ENCODE measurements at places on chromosomes 1 and 21.
A peak's percentile ranks its signal among the peaks of the same experiment; 100 is the strongest.

- no peak for DNase-seq
These were observed 8.3 kb downstream of the WARS2 start for GRCh38 chr1:119132179-119132578.

DNA sequence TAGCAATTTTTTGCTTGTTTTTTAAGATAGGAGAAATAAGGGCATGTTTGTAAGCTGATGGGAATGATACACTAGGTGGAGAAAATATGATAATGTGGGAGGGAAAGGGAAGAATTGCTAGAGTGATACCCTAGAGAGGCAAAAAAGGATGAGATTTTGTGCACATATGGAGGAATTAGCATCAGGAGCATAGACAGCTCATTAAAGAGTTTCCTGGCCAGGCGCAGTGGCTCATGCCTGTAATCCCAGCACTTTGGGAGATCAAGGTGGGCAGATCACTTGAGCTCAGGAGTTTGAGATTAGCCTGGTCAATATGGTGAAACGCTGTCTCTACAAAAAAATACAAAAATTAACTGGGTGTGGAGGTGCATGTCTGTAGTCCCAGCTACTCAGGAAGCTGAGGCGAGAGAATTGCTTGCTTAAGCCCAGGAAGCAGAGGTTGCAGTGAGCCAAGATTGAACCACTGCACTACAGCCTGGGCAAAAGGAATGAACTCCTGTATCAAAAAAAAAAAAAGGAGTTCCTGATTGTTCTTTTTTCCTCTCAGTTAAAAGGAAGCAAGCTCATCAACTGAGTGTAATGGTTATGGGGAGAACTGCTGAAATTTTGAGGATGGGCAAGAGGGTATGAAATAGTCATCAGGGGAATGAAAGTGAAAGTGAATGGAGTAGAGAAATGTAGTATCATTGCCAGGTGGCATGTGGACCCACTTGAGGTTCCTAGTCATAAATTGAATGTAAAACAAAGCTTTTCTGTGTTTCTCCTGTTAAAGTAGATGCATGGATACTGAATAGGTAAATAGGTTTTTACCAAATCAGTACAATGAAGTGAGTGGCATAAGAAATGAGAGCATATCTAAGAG lies 35.5 kb downstream of the SH3GLB1 start:
- no peak for DNase-seq

GRCh38 chr1:18607289-18607760 lies 23.3 kb upstream of the PAX7 start:
- DNase-seq = no peak

- DNase-seq = no peak
These were observed 137.8 kb downstream of the PLPP3 start for GRCh38 chr1:56441601-56442000.

- peak; percentile 82 for DNase-seq
These were observed 1577.0 kb downstream of the NCAM2 start for GRCh38 chr21:22575165-22575584.

DNA sequence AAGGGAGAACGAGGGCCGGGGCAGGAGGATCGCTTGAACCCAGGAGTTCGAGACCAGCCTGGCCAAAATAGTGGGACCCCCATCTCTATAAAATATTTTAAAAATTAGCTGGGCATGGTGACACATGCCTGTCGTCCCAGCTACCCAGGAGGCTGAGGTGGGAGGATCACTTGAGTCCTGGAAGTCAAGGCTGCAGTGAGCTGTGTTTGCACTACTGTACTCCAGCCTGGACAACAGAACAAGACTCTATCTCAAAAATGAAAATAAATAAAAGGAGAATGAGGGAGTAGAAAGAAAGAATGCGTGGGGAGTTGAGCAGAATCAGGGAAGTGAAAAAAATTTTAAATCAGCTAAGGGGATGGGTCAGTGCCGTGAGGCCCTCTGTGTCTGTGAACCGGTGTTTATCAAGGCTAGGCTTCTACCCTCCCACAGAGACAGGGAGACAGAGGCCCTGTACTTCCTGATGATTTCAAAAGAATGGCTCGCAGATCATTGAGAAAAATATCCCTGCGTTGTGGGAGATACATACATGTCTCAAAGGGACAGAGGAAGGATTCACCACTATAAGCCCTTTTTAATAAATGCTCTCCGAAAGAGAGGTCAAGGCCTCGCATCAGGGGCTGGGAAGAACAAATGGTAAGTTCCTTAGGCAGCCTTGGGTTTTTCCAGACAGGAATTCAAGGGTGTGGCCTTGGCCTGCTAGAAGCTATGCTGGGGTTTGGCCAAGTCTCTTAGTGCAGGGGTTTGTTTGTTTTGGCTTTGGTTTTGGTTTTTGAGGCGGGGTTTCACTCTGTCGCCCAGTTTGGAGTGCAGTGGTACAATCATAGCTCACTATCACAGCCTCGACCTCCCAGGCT lies 20.7 kb downstream of the IL10RB start:
- DNase-seq = no peak

DNA sequence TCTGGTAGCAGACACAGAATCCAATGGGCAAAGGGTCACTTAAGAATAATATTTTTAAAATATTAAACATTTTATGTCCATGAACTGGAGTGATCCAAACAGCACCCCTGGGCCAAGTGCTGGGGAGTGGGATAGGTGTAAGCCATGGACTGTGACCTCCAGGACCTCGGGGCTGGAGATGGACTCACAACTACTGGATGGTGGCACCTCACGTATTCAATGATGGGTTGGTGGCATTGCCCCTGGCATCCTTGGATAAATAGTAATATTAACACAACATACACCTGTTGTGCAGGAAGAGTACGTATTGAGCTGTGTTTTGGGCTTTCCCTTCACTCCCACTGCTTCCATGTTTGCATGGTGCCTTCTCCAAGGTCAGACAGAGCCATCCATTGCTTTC lies 39.3 kb upstream of the TENT5C start:
- no peak for DNase-seq

GRCh38 chr1:115729756-115730155 lies 38.8 kb downstream of the CASQ2 start:
- no peak for DNase-seq

DNA sequence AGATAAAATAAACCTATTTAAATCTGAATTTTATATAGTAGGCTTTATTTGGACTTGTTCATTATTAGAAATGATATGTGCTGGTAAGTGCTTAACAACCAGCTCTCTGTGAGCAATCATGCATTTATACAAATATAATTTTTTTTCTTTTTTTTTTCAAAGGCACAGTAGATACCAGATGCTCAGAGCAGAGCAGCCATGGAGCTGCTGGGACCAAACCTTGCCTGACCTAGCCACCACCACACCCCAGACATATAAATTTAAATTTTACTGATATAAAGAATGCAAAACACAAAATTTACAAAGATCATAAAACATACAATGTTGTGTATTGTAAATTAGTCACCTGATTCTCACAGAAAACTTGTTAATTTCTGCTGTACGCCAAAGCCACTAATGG lies 290.6 kb downstream of the SDCCAG8 start:
- DNase-seq = no peak

DNA sequence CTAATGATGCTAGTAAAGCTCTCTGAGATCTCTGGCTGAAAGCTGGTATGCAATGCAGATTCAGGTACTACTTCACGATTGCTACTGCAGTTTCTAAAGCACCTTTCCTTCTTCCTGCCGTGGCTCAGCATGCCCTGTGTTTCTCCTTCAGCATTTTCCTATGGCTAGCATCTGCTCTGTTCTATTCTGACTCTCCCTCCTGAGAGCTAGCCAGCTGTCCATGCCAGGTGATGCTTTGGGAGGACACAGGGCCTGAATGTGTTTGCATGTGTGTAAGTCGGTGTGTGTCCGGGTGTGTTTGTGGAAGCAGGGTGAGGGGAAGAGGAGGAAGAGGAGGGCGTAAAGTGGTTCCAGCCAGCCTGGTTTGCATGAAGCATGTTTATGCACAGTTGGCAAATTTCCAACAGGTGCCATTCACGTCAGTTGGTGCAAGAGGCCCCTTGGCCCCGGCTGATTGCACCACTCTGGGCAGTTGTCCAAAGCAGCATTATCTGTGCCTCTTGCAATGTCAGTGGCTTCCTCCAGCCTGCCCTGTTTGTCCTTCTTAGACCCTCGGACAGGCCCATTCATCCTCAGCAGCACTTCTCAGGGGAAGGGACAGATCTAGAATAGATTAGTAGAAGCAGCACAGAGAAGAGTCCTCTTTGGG lies 433.3 kb downstream of the DISC1 start:
- peak; percentile 18 for DNase-seq

DNA sequence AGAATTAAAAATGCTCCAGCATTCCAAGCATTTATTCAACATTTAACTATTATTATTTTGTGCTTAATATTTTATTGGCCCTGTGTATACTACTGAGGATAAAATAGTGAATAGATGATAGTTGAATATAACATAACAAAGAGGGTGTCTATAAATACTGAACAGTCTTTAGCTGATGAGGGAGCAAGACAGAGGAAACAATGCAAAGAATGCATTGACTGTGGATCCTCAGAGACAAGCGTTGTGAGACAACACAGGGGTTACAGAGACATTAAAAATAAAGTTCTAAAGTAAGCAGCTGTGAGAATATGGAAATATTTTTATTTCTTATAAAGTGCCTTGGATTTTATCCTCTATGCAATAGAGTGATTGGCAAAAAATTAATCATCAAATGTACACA lies 1133.1 kb downstream of the PLA2G4A start:
- DNase-seq = no peak

DNA sequence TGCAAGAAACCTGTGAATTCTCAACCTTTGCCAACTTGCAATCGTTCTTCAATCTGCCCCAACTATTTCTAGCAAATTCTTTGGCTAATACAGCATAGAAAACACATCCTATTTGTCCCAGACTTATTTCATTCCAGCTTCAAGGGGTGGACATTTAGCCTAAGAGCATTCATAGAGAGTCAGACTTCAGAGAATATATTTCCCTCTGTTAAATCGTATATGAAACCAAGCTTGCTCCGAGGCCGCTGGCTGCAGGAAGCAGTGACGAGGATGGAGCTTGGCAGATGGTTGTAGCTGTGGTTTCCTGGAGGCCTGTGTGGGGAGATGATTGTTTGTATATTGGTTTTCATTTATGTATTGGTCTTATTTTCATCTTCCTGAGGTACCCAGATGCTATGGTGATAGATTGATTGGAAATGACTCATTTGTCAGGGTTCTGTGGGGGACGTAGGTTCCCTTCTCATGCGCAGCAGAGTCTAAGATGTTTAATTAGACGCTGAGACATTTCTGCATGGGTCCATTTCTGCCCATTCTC lies 26.1 kb downstream of the MAN1C1 start:
- DNase-seq = peak; percentile 27

- DNase-seq = peak; percentile 65
These were observed 1.3 kb upstream of the GPATCH4 start for GRCh38 chr1:156602557-156602993.

DNA sequence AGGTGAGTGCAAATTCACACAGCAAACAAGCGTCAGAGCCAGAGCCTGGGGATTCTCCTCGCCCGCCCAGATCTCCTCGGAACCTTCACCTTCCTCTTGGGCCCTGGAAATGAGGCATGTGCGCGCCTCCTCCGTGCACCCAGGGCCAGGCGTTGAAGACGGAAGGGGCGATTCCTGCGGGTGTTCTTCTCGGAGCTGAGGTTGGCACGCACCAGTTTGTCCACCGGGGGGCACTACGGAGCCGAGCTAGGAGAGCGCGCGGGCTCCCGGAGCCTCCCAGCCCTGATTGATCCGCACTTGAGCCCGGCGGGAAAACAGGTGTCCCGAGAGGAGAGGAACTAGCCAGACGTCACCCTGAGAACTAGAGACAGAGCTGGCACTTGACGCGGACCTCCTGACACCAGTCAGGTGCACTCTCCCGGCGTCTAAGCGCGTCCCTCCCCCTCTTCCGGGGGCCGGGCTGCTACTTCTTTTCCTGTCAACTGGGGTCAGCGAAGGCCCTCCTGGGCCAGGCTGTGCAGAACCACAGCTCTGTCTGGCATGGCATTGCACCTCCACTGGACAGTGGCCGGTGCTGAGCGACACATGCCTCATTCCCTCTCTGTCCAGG lies 18.3 kb upstream of the SERINC2 start:
- peak; percentile 51 for DNase-seq

GRCh38 chr1:8448911-8449661 lies 131.2 kb downstream of the SLC45A1 start:
- no peak for DNase-seq

DNA sequence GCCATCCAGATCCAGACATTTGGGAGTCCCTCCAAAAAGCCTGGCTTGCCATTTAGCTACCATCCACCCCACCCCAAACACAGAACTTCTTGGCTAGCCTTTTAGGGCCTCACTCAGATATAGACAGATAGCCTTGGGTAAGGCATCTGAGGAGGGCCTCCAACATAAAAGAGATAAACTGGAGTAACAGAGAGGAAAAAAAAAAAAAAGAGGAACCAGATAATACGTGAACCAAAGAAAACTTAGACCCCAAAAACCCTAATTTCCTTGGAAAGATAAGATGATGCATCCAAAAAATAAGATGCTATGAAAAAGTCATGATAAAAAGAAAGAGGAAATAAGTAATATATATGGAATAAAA lies 19.8 kb upstream of the LSS start:
- no peak for DNase-seq

- no peak for DNase-seq
These were observed 45.3 kb downstream of the NFASC start for GRCh38 chr1:204915861-204916495.

DNA sequence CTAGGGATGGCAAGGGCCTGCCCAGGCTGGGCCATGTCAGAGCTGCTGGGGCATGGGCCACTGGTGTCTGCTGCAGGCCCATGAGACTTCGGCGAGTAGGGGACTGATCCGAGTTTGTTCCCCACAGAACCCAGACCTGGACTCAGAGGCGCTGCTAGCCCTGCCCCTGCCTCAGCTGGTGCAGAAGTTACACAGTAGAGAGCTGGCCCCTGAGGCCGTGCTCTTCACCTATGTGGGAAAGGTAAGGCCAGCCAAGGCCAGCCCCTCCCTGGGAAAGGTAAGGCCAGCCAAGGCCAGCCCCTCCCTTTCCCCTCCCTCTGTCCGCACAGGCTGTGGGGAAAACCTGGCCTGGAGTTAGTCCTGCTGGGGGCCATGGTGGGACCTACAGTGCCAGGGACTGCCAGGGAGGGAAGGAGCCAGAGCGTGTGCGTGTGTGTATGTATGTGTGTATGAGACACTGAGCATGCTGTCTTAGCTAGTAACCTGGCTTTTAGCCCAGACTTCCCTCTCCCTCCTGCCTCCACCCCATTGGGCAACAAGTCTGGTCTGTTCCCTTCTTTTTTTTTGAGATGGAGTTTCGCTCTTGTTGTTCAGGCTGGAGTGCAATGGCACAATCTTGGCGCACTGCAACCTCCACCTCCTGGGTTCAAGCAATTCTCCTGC lies 8.0 kb downstream of the FAAH start:
- DNase-seq = peak; percentile 53

GRCh38 chr1:178612261-178612660 lies 99.4 kb downstream of the TEX35 start:
- no peak for DNase-seq

GRCh38 chr1:162629077-162629627 lies 3.1 kb upstream of the DDR2 start:
- no peak for DNase-seq

- no peak for DNase-seq
These were observed 1.4 kb upstream of the C1QC start for GRCh38 chr1:22641906-22642636.
